Stimulated activated CD4-positive, alpha-beta T cell treated with anti-CD3 and anti-CD28 coated beads, Interleukin-4, amount 100 ng/mL, for 4 hours (primary cell): ENCODE measurements at places on chromosomes 1 and 21.

- no peak for DNase-seq
Measured at GRCh38 chr1:6645018-6645417, 20.4 kb downstream of the THAP3 start.

- no peak for DNase-seq
Measured at GRCh38 chr1:17551755-17552234, 12.3 kb downstream of the ARHGEF10L start.

- DNase-seq: no peak
Measured at GRCh38 chr1:229900220-229900619, 166.8 kb upstream of the GALNT2 start.

- DNase-seq: no peak
Measured at GRCh38 chr1:92314024-92314423, 15.2 kb downstream of the RPAP2 start.

GRCh38 chr1:12539320-12539704 lies 78.7 kb downstream of the DHRS3 start:
- no peak for DNase-seq

DNA sequence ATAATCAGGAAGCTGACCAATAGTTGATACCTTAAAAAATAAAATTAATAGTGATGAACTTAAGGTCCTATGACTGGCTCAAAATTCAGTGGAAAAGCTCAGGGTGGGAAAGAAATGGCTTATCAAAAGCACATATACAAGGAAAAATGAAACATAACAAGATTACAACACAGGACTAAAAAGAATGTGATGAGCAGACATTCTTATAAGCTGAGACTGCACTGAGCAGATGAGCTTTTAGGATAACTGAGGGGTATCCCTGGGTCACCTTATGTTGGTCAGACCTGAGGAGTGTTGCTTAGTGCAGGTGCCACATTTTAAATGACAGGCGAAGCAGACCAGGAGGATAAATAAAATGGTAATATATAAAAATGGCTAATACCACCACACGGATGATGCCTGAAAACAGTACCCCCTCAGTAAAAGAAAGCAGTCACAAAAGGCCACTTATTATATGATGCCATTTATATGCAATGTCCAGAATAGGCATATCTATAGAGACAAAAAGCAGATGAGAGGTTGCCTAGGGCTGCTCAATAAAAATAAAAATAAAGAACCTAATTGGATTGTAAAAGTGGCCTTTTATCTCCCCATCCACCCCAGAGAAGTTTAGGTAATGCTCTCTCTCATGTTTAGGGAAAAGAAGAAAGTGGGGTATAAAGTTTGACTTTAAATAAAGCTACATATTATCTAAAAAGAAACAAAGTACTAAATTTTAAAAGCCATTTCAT lies 163.9 kb downstream of the SLC45A1 start:
- no peak for DNase-seq

GRCh38 chr1:7703321-7704213 lies 67.5 kb upstream of the VAMP3 start:
- DNase-seq: no peak
